ENCODE measurements at places on chromosomes 1 and 21. TPM values are rescaled to one million over a fixed set of nuclear protein-coding genes. Genes with fewer than 3 reads are reported as not detected.

DNA sequence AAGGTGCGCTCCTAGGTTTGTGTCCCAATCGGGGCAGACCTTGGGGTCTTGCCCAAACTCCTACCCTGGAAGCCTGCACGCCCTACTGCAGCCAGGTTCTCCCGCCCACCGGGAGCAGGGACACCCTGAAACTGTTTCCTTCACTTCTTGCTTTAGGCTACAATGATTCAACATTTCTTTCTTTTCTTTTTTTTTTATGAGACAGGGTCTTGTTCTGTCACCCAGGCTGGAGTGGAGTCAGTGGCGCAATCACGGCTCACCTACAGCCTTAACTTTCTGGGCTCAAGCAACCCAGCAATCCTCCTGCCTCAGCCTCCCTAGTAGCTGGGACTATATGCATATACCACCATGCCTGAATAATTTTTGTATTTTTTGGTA is 75.8 kb downstream of the ITPKB start:
- DNase-seq: no peak

DNA sequence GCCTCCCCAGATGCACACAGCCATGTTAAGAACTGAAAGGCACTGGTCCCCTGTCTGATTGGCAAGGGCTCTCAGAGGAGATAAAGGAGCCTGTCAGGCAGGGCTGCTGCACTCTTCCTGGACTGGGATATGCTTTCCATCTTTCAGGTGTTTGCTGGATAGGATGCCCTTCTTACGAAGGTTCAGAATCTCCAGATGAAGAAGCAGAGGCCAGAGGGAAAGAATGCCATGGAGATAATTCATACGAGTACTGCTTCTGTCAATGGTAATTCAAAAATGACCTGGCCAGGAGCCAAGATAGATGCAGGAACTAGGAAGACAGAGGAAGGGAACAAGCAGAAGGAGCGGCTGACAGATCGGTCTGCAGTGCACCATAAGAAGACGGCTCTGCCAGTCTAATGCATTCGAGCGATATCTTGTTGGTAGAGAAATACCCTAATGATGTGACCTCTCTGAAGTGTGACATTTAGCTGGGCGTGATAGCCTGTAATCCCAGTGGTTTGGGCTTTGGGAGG is 16.6 kb upstream of the ATP2B4 start:
- DNase-seq: no peak

DNA sequence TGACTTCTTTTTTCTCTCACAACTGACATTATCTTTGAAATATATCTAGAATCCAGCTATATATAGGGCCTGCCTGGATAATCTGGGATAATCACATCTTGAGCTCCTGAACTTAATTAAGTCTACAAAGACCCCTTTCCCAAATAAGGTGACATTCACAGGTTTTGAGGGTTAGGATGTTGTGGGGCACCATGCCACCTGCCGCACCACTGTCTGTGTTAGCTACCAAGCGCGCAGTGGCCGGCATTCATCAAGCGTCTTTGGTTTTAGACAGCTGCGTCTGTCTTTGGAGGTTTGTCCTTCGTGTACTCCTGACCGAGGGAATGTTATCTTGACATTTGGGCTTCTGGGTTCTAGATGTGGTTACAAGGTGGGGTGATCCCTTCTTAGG is 7.5 kb downstream of the TRAPPC10 start:
- DNase-seq: no peak

DNA sequence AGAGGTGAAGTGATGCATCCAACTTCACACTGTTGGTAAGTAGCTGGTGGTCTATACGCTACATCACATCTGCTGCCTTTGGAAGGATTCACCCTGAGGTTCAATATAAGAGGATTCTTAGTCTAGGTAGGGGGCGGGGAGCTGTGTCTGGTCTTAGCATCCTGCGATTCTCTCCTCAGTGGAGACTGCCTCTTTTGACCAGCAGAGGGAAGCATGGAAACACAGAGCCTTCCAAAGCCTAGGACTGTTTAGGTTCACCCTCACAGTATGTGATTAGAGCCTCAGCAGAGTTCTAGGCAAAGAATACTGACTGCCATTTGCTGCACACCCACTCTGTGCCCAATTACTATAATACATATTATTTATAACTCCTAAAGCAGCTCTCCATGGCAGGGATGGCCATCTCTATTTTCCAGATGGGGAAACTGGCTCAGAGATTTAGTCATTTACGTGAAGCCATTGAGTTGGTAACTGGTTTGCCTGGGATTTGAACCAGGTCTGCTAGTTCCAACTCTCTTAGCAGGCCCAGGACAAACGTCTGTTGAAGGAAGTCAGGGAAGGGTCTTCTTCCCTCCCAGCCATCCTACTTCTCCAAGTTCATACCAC is 28.9 kb upstream of the EFCAB14 start:
- peak; percentile 42 for DNase-seq

The GSTM4 gene
- total RNA-seq: not detected

DNA sequence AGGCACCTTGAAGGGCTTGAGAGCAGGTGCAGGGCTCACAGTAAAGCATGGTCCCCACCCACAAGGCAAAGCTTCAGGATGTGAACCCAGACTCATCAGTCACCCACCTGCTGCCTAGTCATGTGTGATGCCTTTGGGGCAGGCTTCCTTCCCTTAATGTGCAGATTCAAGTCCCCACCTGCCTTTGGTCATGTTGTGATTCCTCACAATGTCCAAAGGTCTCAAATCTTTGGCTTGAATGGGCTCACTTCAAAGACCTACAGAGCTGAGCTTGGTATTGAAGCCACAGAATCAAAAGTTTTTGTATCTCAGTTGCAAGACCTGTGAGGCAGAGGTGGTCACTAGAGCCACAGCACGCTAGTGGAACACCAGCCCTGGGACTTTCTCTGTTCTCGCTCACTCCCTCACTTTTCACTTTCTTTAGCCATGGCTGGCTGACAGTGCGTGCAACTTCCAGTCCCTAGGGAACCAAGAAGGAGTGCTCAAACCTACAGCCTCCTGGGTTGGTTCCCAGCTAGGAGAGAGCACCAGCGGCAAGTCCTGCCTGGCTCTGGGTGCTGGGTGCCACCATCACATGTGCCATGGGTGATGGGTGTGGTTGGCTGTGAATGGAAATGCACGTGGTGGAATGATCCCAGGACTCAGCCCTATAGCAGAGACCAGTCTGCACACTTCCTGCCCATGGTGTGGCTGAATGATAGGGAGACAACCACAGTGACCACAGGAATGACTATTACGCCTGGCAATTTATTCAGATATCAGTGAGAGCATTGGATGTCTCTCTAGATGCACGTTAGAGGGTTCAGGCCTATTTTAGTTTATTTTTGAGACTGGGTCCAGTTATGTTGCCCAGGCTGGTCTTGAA is 26.4 kb upstream of the CLIC6 start:
- peak; percentile 75 for DNase-seq

GRCh38 chr1:245717611-245718010 is 562.8 kb downstream of the KIF26B start:
- no peak for DNase-seq

The NHLH2 gene
- not detected for total RNA-seq

- DNase-seq: no peak
These were observed 148.1 kb downstream of the ADSS2 start for GRCh38 chr1:244303610-244303969.

The ATP1A2 gene
- not detected for total RNA-seq

DNA sequence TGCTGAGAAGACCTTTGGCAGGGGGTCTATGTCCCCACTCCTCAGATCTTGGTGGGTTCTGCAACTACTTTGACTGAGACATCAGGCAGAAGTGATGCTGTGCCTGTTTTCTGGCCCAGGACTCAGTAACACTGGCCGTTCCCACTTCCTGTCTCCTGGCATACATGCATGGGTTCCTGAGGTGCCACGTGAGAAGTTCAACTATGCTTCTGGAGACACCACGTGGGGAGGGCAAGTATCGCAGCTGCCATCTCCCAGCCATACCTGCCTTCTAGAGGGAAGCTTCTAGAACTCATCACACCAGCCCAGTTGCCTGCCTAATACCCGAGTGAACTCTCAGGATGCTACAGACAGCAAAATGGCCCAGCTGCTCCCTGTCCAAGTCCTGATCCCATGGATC is 65.8 kb downstream of the TRABD2B start:
- DNase-seq: peak; percentile 72

GRCh38 chr1:91731815-91732214 is 154.1 kb downstream of the TGFBR3 start:
- DNase-seq: peak; percentile 71

- DNase-seq: no peak
These were observed 39.0 kb upstream of the DENND1B start for GRCh38 chr1:197814306-197814705.

DNA sequence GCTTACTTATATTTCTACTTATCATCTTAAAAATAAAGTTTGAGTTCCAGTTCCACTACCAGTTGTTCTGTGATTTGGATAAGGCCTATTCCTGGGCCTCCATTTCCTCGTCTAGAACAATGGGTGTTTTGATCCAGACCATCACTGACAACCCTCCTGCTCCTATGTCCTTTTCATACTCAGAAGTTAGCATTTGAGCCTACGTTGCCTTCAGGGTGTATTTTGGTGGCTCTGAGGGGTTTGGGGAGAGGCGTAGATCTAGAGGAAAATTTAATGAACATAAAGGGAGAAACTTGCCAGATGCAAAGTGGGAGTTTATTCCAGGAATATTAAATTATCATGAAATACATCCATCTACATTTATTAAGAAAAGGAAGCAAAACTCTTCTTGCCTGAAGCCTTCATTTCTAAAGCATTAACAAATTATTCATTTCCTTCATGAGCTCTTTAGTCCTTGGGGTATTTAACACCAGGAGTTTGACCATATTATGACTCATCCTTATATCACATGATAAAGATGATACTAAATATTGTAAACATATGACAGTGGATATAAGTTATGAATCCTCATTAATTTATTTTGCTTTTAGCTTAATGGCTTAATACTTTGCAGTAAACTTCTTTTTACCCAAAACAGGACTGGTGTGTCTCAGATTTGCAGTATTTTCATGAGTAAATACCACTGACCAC is 47.2 kb upstream of the SYT14 start:
- DNase-seq: peak; percentile 32

The DIO1 gene
- not detected for total RNA-seq

The AGT gene
- 0.10 TPM for total RNA-seq

The NTMT2 gene
- total RNA-seq: not detected

The PGLYRP3 gene
- not detected for total RNA-seq

The TMOD4 gene
- 0.87 TPM for total RNA-seq

The DCDC2B gene
- not detected for total RNA-seq

The SELE gene
- total RNA-seq: not detected

GRCh38 chr1:77697441-77697840 is 15.0 kb upstream of the ZZZ3 start:
- DNase-seq: no peak

The CDA gene
- 15.0 TPM for total RNA-seq

The RNU1-3 gene
- total RNA-seq: not detected

DNA sequence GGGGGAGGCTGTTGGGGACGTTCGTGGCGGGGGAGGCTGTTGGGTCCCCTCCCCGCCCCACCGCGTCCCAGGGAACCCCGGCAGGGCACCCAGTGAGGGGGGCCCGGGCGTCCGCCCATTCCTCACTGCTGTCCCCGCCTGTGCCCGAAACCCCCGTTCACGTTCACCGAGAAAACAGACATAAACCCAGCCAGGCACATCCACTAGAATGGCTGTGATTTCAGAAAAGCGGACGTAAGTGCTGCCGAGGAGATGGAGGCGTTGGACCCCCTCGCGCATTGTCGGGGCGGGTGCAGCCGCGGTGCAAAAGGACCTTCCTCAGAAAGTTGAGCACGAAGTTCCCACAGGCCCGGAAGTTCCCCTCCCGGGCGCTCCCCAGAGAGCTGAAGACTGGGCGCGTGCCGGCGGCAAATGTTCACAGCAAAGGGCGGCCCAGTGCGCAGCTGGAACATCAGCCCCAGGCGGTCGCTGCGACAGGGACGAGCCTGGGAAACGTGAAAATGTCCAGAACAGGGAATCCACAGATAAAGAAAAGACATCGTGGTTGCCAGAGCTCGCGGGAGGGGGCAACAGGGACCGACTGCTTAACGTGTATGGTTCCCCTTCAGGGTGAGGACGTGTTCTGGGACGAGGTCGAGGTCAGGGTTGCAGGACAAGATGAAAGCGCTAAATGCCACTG is 18.5 kb upstream of the SAMD11 start:
- DNase-seq: no peak

- no peak for DNase-seq
These were observed 8.3 kb downstream of the MCOLN2 start for GRCh38 chr1:84988588-84988987.

The TRAF3IP3 gene
- total RNA-seq: not detected

The CD1D gene
- total RNA-seq: 0.69 TPM
